ENCODE measurements at places on chromosomes 2 and 18.

DNA sequence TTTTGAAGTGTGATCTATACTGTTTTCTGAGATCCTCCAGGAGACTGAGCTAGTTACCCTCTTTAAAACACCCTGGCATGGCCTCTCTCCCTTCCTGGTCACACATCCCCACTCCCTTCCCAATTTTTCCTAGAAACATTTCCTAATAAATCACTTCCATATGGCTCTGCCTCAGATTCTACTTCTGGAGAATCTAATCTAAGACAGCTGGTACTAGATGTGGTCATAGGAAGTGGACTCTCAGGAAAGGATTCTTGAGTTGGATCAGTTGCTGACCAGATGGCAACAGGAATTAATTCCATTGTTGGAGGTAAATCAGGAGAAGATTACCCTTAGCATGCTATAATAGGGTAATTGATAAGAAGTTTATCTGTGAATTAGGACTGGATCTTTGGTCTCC, 310.5 kb downstream of the SATB2 start:
- no peak for DNase-seq

DNA sequence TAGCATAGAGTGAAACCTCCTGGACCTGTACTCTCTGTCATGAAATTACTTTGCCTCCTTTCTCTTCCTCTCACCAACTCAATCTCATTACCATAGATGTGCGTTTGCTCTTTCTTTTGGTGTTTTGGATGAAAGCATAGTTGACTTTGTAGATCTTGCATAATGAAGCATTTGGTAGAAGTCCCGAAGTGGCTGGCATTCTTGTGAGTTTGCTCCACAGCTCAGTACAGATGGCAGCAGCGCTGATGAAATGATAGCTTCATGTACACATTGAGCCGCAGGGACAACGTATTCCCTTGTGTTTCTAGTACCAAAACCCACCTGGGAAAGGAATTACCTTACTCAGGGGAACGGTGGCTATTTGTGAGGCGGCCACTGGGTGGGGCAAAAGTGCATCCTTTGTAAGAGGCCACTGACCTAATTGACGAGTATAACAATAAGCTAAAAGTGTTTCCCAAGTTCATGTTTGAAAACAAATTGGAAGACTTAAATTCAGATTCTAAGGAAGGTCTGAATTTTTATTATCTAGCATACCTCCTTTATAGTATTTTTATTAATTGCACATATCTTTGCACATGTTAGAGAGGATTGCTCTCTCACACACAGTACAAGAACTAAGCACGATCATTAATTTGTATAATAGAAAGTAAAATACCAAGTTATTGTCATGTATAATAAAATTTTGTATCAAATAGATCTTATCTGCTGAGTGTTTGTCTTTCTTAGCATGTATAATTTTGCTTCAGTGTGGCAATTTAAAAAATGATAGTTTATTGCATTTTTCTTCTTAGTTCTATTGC, 25.4 kb upstream of the CDH7 start:
- DNase-seq, result peak; percentile 37

- no peak for DNase-seq
These were observed 175.9 kb downstream of the HDAC4 start for GRCh38 chr2:239224955-239225354.

GRCh38 chr2:218658671-218659257, 659 bp downstream of the ZNF142 start:
- DNase-seq, result peak; percentile 76

DNA sequence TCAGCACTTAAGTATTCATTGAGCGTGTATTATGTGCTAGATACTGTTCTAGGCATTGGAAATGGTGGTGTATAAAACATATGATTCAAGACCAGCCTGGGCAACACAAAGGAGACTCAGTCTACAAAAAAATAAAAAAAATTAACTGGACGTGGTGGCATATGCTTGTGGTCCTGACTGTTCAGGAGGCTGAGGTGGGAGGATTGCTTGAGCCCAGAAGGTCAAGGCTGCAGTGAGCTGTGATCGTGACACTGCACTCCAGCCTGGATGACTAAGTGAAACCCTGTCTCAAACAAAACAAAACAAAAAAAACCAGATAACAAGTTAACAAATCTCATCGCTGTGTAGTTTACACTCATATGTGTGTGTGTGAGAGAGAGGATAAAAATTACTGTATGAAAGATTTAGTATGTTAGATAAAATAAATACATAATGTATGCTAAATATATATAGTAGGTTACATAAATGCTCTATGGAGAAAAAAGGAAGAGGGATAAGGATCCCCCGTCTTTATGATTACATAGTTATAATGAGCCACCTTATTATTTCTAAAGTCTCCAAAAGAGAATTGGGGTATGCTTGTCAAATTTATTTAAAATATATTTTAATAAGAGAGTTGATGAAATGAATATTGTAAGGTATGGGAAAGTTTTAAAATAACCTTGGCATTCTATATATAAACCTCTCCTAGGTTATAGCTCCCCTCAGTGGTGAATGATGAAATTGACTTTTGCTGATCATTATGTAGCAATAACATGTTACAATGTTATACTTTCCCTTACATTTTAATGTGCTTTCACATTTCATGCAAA, 69.2 kb downstream of the EHBP1 start:
- DNase-seq, result peak; percentile 57

DNA sequence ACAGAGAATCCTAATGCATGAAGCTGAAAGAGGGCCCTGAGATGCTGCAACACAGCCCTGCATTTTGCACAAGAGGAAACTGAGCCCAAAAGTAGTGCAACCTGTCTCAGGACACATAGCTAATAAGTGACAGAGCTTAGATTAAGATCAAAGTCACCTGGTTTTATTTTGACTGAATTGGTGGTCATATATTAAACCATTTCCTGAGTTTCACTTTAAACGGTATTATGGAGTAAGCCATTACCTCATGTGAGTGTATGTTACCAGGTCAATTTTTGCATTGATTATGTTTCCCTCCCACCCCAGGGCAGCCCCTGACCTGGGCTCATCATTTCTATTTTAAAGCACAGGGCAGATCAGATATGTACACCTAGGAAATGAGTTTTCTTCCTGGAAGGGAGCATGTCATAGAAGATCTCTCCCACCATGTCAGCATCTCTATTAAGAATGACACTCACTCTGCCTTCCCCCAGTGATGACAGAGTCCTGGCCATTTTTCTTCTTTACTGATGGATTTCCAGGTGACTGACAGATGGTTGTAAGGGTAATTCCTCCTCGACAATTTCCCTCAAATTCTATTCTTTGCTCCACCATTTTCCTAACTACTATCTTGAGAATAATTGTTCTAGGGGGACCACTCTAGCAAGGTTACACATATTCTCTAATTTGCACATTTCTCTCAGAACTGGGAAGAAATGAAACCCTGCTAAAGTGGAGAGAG, 441.3 kb upstream of the SLC14A2 start:
- no peak for DNase-seq

GRCh38 chr2:107785756-107786155, 40.9 kb upstream of the RGPD4 start:
- no peak for DNase-seq

DNA sequence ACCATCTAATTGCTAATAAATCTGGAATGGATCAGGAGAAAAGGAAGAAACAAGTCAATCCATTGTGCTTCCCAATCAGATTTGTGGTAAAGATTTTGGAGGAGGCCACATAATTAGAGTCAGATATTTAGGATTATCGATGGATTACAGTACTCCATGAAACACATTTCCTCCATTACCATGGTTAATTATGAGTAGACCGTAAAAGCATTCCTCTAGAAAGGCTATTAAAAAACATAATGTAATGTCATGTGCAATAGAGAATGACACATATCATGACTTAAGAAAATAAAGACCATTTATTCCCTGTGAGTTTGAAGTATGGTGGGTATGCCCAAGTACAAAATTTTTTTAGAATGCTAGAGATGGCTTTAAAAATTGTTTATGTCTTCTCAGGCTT, 96.1 kb downstream of the ITGA4 start:
- DNase-seq, result no peak

- peak; percentile 31 for DNase-seq
These were observed 141.4 kb downstream of the VAPA start for GRCh38 chr18:10055125-10055750.

DNA sequence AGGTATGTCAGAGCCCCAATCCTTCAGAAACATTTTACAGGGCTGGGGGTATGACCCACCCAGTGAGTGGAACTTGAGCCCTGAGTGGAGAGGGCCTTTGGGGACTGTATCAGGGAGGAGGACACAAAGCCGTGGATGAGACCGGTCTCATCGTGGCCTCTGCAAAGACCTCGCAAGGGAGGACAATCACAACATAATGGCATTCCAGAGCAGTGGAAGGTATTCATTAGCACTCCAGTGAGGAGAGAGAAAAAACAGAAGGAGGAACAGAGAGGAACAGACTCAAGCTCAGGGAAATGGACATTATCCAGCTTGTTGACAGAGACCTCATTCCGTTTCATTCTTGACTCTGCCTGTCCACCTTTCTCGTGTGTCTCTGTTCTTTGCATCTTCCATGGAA, 38.8 kb upstream of the CTAGE1 start:
- no peak for DNase-seq

GRCh38 chr2:234398531-234398930, 98.3 kb downstream of the ARL4C start:
- no peak for DNase-seq

DNA sequence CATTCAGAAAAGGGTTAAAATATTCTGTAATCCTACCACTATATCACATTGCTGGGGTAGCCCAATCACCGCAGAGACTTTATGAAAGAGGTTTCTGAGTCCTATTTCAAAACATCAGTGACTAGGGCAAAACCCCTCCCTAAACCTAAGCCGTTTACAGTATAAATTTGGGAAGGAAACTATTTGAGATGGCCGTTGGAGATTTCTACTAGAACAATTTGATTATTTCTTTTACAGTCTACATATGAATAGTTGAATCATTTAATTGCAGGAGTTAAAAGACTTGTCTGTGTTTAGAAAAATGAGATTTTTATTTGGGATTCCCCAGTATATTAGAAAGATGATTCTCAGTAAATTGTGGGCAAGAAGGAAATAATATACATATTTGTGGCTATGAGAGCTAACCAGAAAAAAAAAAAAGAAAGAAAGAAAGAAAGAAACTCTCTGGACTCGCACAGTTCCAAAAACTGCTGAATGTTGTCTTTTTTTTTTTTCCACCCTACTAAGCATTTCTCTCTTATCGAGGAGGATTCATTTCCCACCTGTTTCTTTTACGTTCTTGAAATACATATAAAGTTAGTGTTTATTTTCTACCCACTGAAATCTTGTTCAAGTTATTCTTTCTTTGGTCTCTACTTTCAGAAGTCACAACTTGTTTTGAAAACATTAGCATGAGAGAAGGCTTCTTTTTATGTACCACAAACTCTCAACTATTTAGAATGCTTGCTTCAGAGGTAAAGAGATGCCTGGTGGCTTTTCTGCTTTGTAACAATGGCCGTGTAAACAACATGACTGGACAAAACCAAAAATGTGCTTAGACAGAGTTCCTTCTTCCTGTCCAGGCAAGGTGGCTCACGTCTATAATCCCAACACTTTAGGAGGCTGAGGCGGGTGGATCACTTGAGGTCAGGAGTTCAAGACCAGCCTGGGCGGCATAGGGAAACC, 65.9 kb downstream of the BCL2 start:
- no peak for DNase-seq

GRCh38 chr2:109117780-109118179, 11.2 kb upstream of the SH3RF3 start:
- no peak for DNase-seq

DNA sequence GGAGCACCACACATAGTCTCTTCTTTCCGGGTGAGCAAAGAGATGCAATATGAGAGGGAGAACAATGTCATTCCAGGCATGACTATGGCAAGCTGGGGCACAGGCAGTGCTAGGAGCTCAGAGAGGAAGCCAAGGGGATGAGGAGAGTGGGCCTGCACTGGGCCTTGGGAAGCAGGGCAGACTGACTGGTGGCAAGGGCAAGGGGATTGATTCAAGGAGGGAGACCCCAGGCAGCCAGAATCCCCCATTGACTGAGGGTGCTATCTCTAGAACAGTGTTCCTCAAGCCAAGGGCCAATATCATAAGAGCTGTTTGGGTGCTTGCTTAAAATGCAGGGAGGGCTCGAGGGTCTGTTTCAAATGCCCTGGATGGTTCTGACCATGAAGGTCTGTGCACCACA, 36.1 kb downstream of the MARCO start:
- no peak for DNase-seq

DNA sequence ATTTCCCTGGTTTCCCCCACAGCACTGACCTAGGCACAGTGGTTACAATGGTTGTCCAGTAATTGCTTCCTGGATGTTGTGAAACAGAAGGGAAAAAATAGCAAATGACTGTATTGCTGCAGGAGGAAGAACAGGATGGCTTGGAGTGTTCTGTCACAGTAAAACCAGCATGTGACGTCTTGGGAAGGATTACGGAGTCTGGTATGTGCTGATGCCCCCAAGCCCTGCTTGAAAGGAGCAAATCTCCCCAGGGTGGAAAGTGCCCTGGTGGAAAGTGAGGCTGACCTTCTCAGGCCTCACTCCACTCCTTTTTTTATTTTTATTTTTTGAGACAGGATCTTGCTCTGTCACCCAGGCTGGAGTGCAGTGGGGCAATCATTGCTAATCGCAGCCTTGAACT, 7.8 kb downstream of the RAB11FIP5 start:
- no peak for DNase-seq

DNA sequence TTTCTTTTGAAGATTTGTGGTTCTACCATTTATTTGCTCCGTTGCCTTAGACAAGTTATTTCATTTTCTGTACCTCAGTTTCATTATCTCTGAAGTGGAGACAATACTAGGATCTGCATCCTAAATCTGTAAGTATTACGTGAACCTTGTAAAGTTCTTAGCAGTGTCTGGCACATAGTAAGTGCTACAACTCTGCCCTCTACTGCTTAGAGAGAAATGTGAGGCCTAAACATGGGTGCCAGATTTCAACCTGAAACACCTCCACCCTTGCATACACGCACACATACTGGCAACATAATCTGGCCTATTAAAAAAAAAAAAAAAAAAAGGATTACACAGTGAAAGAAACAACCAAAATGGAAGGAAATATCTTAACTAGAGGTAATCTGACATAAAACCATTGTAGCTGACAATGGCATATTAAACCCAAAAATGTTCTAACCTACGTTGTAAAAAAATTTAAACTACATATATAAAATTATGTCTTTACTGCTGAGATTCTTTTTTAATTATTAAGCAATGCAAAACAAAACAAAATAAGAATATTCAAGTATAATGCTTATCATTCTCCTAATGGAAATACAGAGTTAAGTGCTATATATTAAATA, 132.6 kb downstream of the MAP2 start:
- peak; percentile 62 for DNase-seq

GRCh38 chr18:24791751-24792545, 331.5 kb downstream of the HRH4 start:
- no peak for DNase-seq

GRCh38 chr2:72984172-72984671, 66.9 kb downstream of the EMX1 start:
- no peak for DNase-seq

DNA sequence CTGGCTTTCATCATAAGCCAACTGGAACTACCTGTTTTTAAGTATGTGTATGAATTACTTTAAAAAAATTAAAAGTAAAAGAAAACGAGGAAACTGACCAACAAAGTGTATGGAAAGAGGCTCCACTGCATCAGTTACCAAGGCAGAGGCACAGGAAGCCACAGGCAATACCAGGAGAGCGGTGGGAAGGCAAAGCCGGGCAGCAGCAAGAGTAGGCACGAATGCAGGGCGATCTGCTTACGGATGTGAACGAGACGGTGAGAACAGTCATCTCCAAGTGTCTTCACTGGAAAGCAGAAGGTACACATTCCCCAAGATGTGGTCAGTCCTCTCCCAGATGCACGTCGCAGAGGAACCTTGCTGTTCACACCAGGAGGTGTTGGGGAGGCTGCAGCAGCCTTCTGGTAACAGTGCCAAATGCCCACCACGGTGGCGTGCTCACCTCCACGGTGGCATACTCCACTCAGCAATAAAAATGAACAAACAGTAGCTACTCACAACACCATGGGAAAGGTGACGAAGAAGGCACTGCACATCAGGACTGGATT, 43.1 kb downstream of the HS6ST1 start:
- DNase-seq, result no peak

Measured in NB4 (cell line).